ENCODE measurements at places on chromosomes 5 and 9.

DNA sequence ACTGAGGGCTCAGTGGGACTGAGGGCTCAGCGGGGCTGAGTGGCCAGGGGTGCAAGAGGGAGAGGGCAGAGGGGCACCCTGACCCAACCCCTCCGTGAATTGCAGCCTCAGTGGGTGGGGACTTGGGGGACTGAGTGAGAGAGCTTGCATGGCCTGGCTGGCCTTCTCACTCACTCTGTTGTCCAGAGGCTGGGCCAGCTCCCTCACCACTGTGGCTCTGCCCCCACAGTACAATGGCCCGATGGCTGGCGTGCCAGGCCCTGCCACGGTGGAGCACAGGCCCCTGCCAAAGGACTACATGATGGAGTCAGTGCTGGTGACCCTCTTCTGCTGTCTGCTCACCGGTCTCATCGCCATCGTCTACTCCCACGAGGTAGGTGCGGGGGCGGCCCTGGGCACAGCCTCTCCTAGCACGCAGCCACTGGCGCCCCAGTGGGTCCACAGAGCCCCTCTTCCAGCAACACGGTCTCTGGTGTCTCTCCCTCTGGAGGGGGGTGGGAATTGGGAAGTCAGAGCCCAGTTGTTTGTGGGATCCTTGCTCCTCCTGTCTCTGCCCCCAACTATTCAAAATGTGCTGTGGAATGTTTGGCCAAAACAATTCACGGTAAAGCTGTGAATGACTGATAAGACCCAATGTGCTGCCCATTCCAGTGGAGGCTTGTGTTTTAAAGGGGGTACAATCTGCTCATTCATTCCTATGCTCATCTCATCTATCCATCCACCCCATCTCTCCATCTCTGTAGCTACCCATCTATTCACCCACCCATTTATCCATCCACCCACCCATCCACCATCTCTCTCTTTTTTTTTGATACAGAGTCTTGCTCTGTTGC lies 10.7 kb downstream of the PRRT1B start:
- no peak for DNase-seq

- peak; percentile 42 for DNase-seq
Measured at GRCh38 chr5:56172241-56172640, 60.9 kb downstream of the ANKRD55 start.

GRCh38 chr5:136538534-136538933 lies 173.2 kb upstream of the TRPC7 start:
- DNase-seq, result no peak

GRCh38 chr9:126496781-126497659 lies 116.7 kb upstream of the LMX1B start:
- no peak for DNase-seq

- DNase-seq, result no peak
Measured at GRCh38 chr5:121053055-121053985, 589.2 kb downstream of the PRR16 start.

GRCh38 chr5:21212026-21212425 lies 1224.0 kb upstream of the CDH18 start:
- no peak for DNase-seq

DNA sequence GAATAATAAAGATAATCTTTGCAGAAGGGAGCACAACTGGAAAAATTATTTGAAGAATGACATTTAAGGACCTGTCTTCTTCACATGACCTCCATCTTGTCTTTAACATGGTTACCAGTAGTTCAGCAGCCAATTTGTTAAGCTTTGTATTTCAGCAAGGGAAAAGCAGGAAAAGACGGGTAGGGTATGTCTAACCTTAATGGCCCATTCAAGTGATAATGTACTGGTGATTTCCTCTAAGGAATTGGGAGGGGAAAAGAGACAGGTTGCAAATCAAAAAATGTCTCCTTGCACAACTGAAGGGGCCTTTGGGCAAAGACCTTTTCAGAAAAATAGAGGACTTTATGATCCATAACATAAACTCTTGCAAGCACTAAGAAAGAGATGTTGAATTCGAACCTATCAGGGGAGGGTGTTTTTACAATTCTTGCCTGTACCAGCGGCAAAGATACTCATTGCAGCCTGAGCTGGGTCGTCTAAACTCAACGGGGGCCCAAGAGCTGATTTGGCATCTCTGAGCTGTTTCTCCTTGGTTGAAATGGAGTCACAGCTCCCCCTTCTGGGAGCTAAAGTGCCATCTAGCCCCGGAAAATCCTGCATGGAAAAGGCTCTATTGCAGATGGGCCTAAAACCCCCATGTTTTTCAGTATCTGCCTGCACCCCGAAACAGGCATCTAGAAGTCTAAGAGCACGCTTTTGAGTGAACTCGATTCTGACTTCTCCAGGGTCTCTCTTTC lies 3.8 kb downstream of the BRINP1 start:
- peak; percentile 34 for DNase-seq

- DNase-seq, result peak; percentile 27
Measured at GRCh38 chr9:93642961-93643360, 66.6 kb downstream of the PHF2 start.

DNA sequence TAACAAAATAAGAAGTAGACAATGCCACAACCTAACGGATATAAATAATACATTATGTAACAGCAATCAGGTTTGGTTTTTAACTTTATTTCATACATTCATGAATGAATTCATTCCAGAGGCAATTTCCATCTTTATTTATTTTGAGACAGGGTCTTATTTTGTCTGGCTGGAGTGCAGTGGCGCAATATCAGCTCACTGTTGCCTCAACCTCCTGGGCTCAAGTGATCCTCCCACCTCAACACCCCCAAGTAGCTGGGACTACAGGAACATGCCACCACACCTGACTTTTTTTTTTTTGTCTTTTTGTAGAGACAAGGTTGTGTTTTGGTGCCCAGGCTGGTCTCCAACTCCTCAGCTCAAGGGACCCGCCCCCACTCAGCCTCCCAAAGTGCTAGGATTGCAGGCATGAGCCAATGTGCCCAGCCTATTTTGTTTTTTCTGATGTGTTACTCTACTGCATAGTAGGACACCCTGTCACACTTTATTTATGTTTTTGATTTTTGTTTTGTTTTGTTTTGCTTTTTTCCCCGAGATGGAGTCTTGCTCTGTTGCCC lies 26.3 kb upstream of the C5orf24 start:
- no peak for DNase-seq

GRCh38 chr5:1511048-1511447 lies 12.7 kb downstream of the LPCAT1 start:
- DNase-seq, result no peak

- no peak for DNase-seq
Measured at GRCh38 chr9:6188466-6188865, 27.1 kb upstream of the IL33 start.

GRCh38 chr5:88021141-88021540 lies 247.5 kb downstream of the TMEM161B start:
- no peak for DNase-seq

- DNase-seq, result peak; percentile 79
Measured at GRCh38 chr5:17037751-17038150, 101.7 kb upstream of the MYO10 start.

DNA sequence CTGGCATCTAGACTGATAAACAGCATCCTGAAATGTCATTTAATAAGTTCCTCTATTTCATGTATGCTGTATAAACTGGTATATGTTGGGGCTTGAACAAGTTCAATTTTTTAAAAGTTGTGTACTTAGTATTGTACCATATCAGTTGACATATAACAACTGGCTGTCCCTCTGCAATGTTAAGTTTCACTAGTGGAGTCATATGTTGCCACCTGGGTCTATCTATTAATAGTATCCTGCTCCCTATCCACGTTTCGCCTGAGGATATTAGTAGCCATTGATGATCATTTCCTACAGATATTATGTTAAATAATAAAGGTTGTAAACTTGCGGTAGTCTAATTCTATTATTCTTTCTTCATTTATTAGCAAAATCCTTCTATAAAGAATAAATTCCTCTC lies 177.6 kb downstream of the RFX3 start:
- no peak for DNase-seq

DNA sequence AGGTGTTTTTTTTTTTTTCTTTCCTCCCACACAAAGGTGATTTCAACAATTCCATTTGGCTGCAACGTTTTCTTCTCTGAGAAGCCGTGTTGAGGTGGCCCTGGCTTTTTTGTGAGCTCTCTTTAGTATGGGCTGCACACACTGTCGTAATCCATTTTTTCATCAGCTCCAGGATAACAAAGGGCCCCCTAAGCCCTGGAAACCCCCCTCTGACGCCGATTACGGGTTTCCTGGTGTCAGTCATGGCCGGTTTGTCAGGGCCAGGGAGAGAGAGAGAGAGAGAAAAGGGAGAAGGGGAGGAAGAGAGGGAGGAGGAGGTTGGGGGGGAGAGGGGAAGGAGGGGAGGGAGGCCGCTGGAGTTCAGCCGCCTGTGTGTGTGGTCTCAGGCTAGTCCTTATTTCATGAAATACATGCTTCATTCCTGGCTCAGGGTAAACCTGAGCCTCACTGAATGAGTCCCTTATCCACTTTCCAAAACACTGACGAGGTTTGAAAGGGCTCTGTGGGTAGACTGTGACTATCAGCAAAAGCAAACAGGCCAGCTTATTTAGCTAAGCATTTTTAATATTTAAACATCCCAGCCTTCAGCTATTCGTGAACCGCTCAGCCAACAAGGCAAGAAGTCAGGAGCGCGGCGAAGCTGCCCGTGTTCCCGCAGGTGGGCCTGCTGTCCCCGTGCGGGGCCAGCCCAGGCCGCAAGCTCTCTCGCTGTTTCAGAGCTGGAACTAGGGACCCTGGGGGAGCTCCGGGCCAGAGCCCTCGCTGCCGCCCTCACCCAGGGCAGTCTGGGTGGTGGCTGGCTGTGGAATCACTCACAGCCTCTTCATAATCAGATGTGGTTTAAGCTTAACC lies 172.8 kb downstream of the ERCC6L2 start:
- peak; percentile 29 for DNase-seq

GRCh38 chr5:169695919-169696490 lies 58.9 kb downstream of the DOCK2 start:
- peak; percentile 63 for DNase-seq

DNA sequence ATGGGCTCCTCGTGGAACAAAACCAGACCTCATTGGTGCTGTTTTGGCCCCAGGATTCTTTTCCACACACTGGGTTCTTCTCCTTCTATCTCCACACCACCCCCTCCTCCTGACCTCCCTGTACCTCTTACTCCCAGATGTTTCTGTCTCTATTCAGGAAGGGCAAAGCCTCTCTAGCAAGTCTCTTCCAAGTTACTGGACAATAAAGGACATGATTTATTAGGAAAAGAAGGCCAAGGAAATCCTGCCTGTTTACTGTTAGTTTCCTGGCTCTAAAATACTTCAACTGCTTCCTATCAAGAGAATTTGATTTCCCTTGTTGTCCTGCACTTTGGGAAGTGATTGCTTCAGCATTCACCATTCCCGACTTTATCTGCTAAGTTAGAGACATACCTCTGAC lies 262.0 kb downstream of the SAXO1 start:
- DNase-seq, result no peak

GRCh38 chr5:172918421-172919371 lies 40.5 kb upstream of the RPL26L1 start:
- DNase-seq, result no peak

- no peak for DNase-seq
Measured at GRCh38 chr5:22754155-22754554, 99.0 kb downstream of the CDH12 start.

GRCh38 chr9:15469406-15469805 lies 41.4 kb downstream of the PSIP1 start:
- no peak for DNase-seq

- DNase-seq, result no peak
Measured at GRCh38 chr5:150948539-150948938, 43.8 kb upstream of the ZNF300 start.

DNA sequence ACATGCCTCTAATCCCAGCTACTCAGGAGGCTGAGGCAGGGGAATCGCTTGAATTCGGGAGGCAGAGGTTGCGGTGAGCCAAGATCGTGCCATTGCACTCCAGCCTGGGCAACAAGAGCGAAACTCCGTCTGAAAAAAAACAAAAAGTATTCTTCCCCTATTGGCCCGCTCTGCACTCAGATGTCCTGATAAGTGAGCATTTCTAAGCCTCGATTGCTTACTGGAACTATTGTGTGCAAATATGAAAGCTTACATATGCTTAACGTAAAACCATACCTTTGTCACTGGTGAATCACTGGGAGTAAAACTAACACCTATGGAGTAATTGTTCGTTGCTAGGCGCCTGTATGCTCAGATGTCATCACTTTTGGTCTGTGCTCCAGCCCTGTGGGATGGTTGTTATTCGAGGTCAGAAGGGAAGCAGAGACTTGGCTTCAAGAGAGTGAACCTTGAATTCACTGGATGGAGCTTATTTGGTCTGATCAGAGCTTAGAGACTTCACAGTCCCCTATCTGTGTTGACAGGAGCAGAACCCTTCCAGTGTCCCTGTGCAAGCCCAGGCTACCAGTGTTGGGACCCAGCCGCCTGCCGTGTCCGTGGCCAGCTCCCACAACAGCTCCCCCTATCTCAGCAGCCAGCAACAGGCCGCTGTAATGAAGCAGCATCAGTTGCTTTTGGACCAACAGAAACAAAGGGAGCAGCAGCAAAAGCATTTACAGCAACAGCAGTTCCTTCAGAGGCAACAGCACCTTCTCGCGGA lies 25.3 kb upstream of the LTC4S start:
- no peak for DNase-seq

DNA sequence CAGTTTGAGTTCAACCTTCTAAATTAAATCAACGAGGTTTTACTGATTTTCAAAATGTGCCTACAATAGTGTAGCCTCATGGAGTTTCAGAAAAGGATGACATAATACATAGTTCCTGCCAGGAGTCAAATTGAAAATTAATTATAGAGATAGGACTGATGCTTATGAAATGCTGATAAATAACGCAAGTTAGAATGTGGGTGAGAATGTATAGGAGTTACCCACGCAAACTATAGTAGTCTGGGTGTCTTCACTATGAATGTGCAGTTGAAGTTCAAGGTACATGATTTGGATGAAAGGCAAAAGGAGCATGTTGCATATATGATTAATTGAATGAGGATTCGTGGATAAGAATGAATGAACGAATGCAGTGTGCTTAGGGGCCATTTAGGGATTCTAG lies 95.7 kb downstream of the SV2C start:
- DNase-seq, result no peak

- DNase-seq, result no peak
Measured at GRCh38 chr5:5066276-5067186, 73.6 kb upstream of the ADAMTS16 start.

DNA sequence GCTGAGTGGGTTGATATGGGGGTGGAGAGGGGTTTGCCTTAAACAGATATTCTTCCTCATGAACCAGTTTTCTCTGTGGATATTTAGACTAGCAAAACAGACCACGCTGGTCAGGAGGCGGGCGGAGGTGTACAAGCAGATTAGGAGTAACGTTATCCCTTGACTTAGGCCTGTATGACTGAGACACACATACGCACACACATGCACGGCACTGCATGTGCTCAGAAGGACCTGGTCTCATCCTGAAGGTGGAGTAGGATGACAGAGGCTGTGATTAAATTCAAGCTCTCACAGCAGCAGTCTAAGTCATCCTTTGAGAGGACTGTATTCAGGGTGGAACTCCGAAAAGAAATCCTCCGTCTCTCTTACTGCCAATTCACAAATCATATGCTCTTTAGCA lies 209.7 kb downstream of the DIRAS2 start:
- no peak for DNase-seq

DNA sequence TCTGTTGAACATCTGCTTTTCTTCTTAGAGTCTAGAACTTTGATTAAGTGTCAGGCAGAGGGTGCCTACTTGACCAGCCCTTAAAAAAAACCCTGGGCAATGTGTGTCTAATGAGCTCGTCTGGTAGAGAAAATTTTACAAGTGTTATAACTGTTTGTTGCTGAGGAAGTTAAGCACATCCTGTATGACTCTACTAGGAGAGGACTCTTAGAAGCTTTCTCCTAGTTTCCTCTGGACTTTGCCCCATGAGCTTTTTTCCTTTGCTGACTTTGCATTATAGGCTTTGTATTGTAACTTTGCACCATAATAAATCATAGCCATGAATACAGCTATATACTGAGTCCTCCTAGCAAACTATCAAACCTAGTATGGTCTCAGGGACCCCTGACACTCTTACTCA lies 39.4 kb downstream of the GNG10 start:
- DNase-seq, result peak; percentile 8
